ENCODE measurements at places on chromosomes 7 and 10. TPM values are rescaled to one million over a fixed set of nuclear protein-coding genes. Genes with fewer than 3 reads are reported as not detected.

LHPP gene
- 9.5 TPM for total RNA-seq

ADARB2 gene
- 0.18 TPM for total RNA-seq

WDFY4 gene
- total RNA-seq = 0.98 TPM

CALD1 gene
- 155 TPM for total RNA-seq

SLC16A9 gene
- total RNA-seq = 0.33 TPM

SFRP5 gene
- total RNA-seq = not detected

HOXA4 gene
- not detected for total RNA-seq

SLC26A3 gene
- not detected for total RNA-seq

STOX1 gene
- not detected for total RNA-seq

SPDYE8 gene
- not detected for total RNA-seq

C7orf57 gene
- not detected for total RNA-seq

- DNase-seq = no peak
- no peak overlapping the region for H3K4me3 ChIP-seq
- no peaks in the 10 kb centered on the region for H3K36me3 ChIP-seq
- peak overlapping the region; percentile 24 for H3K27ac ChIP-seq
Measured at GRCh38 chr10:3538656-3539531, 246.1 kb downstream of the KLF6 start.

DNA sequence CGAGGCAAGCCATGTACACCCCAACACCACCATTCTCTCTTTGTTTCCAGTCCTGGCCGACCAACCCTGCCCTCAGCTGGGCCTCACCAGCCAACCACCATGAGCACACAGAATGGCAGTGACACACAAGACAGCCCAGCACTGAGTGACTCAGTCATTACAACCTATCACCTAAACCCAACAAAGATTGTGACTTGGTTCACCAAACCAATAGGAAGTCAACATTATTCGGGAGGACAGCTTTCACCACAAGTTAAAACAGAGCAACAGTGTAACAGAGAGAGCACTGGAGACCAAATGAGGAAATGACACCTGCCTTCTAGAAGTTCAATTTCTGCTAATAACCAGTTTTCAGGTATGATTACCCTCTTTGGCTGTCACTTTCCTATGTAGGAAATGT lies 72.1 kb downstream of the DNMBP start:
- no peak overlapping the region for H3K4me3 ChIP-seq
- H3K27me3 ChIP-seq = no peaks in the 10 kb centered on the region
- H3K36me3 ChIP-seq = no peaks in the 10 kb centered on the region
- no peaks in the 10 kb centered on the region for H3K4me1 ChIP-seq

DNA sequence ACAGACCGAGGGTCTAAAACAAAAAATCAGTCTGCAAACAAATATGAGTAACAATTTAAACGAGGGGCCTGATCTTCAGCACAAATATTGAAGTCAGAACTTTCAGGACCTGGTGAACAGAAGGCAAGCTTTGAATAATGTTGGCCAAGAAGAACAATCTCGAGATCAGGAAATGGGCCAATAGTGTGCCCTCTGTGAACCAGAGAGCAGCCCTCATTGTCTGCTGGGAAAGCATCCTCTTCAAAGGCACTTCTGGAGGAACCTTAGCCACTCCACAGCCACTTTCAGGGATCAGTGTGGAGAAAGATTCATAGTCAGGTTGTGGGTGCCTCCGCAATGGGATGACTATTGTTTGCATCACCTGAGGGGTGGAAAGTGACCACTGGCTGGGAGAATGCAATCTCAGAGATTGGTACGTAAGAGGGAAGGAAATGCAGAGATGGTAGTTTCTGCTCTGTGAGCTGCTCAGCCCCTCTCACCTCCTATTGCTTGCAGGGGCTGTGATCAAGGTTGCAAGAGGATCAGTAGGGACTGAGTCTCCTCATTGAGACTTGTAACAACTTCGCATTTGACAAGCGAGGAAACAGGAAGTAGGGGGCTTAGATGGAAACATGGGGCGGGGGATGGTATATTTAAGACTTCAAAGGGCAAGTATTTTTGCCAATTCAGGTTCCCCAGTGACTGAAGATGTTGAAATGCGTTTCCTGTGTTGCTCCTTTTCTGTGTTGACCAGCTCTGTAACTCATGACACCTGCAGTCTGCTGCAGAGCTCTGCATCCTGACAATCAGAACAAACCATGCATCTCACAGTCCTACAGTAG lies 28.4 kb upstream of the IFRD1 start:
- H3K4me3 ChIP-seq = no peak overlapping the region
- no peaks in the 10 kb centered on the region for H3K27me3 ChIP-seq
- H3K36me3 ChIP-seq = no peaks in the 10 kb centered on the region
- H3K27ac ChIP-seq = no peak overlapping the region
- peaks cover 12% of the 10 kb centered on the region for H3K4me1 ChIP-seq
- no peak for DNase-seq

GRCh38 chr7:72925546-72926120 lies 738 bp downstream of the POM121 start:
- H3K36me3 ChIP-seq = peaks cover 30% of the 10 kb centered on the region
- H3K4me1 ChIP-seq = peaks cover 18% of the 10 kb centered on the region
- H3K27ac ChIP-seq = peak overlapping the region; percentile 89
- peak overlapping the region; percentile 87 for H3K4me3 ChIP-seq

DNA sequence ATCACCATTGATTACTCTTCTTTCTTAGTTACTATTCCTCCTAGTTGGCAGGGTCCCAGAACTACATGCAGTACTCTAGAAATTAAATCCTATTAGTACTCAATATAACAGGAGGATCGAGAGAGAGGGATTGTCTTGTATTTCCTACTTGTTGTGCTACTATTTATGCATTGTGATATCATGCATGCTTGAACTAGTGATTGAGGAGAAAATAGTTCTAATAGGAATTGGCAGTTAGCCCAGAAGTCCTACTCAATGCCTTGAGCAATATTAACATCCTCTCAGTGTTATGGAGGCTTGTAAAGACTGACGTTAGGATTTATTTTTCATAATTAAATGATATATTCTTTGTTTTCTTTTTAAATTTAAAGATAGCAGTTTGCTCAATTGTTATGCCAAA lies 67.4 kb downstream of the FOXP2 start:
- no peaks in the 10 kb centered on the region for H3K27me3 ChIP-seq
- H3K27ac ChIP-seq = no peak overlapping the region
- H3K4me3 ChIP-seq = no peak overlapping the region
- no peaks in the 10 kb centered on the region for H3K4me1 ChIP-seq
- H3K36me3 ChIP-seq = no peaks in the 10 kb centered on the region
- no peak for DNase-seq

- H3K27me3 ChIP-seq = peaks cover 65% of the 10 kb centered on the region
- no peak overlapping the region for H3K27ac ChIP-seq
- DNase-seq = no peak
- no peaks in the 10 kb centered on the region for H3K4me1 ChIP-seq
- H3K36me3 ChIP-seq = no peaks in the 10 kb centered on the region
Measured at GRCh38 chr7:1260244-1260635, 27.6 kb downstream of the UNCX start.

- H3K27ac ChIP-seq = no peak overlapping the region
- no peaks in the 10 kb centered on the region for H3K36me3 ChIP-seq
- H3K4me1 ChIP-seq = no peaks in the 10 kb centered on the region
- H3K4me3 ChIP-seq = no peak overlapping the region
Measured at GRCh38 chr7:138613630-138614029, 87.5 kb downstream of the SVOPL start.

DNA sequence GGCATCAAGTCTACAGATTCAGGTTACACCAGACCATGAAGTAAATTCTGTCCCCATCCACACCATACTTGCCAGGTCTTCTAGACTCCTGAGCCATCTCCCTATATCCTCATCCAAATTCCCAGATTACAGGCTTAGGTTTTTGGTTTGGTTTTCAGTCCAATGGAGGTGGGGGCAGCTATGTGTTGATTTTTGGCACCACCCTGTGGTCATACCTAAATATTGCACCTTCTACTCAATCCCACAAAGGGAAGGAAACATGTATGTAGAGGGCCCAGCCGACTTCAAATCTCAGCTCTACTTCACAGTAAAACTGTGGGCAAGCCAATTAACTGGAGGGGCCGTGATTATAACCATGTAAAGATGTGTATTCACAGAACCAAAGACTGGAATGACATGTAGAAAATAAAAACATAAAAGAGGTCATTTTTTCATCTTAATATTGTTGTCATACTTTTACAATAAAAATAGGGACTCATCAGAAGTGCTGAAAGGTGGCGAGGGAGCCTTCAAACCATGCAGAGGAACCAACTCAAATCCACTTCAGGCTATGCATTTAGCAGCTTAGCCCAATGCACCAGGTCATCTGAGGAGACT lies 19.8 kb downstream of the ERCC6 start:
- H3K36me3 ChIP-seq = no peaks in the 10 kb centered on the region
- H3K4me1 ChIP-seq = peaks cover 25% of the 10 kb centered on the region
- no peak overlapping the region for H3K27ac ChIP-seq
- no peak overlapping the region for H3K4me3 ChIP-seq
- peak; percentile 19 for DNase-seq

DNA sequence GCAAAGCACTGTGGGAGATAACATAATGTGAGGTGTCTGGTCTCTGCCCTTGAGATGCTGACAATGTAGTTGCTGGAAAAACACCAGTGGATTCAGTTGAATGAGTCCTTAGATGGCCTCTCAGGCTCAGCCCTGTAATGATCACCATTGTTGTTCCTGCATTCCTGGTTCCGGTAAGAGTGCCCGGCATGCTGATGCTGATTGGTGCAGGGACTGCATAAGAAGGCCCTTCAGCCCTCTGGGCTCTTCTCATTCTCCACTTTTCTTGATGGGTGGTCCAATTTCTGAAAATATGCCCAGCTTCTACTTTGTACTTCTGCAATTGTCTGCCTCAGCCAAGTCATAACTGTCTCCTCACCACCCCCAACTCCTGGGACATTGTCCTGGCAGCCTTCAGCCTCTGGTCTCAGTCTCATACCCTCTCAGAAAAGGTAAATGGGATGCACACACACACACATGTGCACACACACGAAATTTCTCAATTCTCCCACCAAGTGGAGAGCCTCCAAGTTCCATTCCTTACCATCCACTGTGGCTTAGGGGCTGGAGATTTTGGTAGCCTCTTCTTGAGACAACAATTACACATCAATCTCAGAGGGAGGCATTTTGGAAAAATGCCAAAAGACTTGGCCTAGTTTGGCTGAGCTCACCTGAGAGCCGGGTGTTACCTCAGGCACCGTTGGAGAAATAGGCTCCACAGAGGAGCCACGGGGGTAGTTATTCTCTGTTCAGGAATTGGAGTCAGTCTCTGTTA lies 314.9 kb downstream of the RPS24 start:
- H3K27ac ChIP-seq = no peak overlapping the region
- no peak for DNase-seq

- H3K27me3 ChIP-seq = no peaks in the 10 kb centered on the region
- no peak overlapping the region for H3K27ac ChIP-seq
- no peaks in the 10 kb centered on the region for H3K36me3 ChIP-seq
- H3K4me3 ChIP-seq = no peak overlapping the region
Measured at GRCh38 chr10:15737656-15738055, 17.9 kb upstream of the ITGA8 start.

GRCh38 chr7:87599336-87599735 lies 1.3 kb downstream of the ABCB1 start:
- H3K36me3 ChIP-seq = no peaks in the 10 kb centered on the region
- H3K4me1 ChIP-seq = no peaks in the 10 kb centered on the region
- peaks cover 47% of the 10 kb centered on the region for H3K27me3 ChIP-seq
- no peak for DNase-seq
- peak overlapping the region; percentile 59 for H3K4me3 ChIP-seq
- H3K27ac ChIP-seq = no peak overlapping the region

DNA sequence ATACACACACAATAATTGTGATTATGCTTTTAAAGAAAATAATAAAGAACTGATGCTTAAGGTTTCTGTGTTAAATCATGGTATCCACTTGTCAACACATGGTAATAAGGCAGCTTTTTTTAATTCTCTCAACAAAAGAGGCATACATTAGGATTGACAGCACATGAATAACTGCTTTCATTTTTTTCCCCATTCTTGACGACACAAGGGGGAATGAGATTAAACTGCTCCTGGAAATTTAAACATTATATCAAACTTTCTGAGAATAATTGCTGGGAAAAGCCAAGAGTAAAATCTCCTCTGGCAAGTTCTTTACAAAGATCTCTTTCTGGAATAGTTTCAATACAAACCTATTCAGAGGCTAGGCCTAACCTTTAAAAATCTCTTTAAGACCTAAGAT lies 99.0 kb upstream of the GPR22 start:
- H3K4me3 ChIP-seq = no peak overlapping the region
- no peaks in the 10 kb centered on the region for H3K36me3 ChIP-seq

GRCh38 chr7:88280801-88281200 lies 25.9 kb downstream of the STEAP4 start:
- H3K36me3 ChIP-seq = no peaks in the 10 kb centered on the region
- H3K4me3 ChIP-seq = no peak overlapping the region
- H3K4me1 ChIP-seq = no peaks in the 10 kb centered on the region
- DNase-seq = no peak
- no peaks in the 10 kb centered on the region for H3K27me3 ChIP-seq
- no peak overlapping the region for H3K27ac ChIP-seq

DNA sequence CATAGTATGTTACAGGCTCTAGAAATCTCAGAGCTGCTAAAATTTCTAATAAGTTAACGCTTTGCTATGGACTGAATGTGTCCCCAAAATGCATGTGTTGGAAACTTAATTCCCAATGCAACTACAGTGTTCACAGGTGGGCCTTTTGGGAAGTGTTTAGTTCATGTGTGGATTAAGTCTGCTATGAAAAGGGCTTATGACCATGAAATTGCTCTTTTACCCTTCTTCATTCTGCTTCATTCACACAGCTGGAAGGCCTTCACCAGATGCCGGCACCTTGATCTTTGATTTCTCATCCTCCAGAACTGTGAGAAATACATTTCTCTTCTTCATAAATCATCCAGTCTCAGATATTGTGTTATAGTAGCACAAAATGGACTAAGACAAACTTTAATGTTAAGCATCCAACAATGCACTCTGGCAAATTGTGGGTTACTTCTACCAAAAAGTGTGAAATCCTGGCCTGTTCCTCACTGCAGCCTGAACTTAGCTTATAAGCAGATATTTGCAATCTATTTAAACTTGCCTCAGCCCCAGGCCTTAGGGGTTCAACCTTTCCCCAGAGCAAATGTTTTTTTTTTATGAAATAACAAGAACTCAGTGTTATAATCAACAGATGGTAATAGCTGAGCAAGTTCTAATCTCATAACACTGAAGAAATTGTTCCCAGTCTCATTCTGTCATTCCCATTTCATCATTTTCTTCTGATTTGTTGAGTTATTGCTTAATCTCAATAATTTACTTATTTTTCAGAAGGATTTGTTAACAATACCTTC lies 523.6 kb downstream of the KIF20B start:
- H3K27ac ChIP-seq = no peak overlapping the region
- H3K36me3 ChIP-seq = no peaks in the 10 kb centered on the region
- no peak for DNase-seq

- H3K27me3 ChIP-seq = no peaks in the 10 kb centered on the region
- peaks cover 18% of the 10 kb centered on the region for H3K36me3 ChIP-seq
- no peak for DNase-seq
- no peak overlapping the region for H3K27ac ChIP-seq
- H3K4me3 ChIP-seq = peak overlapping the region; percentile 85
- peaks cover 27% of the 10 kb centered on the region for H3K4me1 ChIP-seq
Measured at GRCh38 chr7:44798649-44799305, 2.3 kb downstream of the PPIA start.

GRCh38 chr7:134922720-134923704 lies 63.3 kb upstream of the AGBL3 start:
- H3K27me3 ChIP-seq = no peaks in the 10 kb centered on the region
- H3K36me3 ChIP-seq = no peaks in the 10 kb centered on the region
- peaks cover 20% of the 10 kb centered on the region for H3K4me1 ChIP-seq
- no peak overlapping the region for H3K4me3 ChIP-seq
- DNase-seq = no peak

- DNase-seq = no peak
- no peaks in the 10 kb centered on the region for H3K27me3 ChIP-seq
- H3K4me3 ChIP-seq = no peak overlapping the region
- H3K27ac ChIP-seq = no peak overlapping the region
Measured at GRCh38 chr7:2719007-2719406, 31.0 kb downstream of the AMZ1 start.

- no peak overlapping the region for H3K4me3 ChIP-seq
- H3K4me1 ChIP-seq = no peaks in the 10 kb centered on the region
- no peak overlapping the region for H3K27ac ChIP-seq
- H3K27me3 ChIP-seq = no peaks in the 10 kb centered on the region
Measured at GRCh38 chr10:131567279-131568162, 256.0 kb upstream of the TCERG1L start.
